GOT3 (cell line): ENCODE measurements at places on chromosomes 16 and 17.

- DNase-seq = no peak
These were observed 69.2 kb upstream of the CES5A start for GRCh38 chr16:55944377-55944802.

- no peak for DNase-seq
These were observed 10.6 kb upstream of the RFFL start for GRCh38 chr17:35073991-35074627.

DNA sequence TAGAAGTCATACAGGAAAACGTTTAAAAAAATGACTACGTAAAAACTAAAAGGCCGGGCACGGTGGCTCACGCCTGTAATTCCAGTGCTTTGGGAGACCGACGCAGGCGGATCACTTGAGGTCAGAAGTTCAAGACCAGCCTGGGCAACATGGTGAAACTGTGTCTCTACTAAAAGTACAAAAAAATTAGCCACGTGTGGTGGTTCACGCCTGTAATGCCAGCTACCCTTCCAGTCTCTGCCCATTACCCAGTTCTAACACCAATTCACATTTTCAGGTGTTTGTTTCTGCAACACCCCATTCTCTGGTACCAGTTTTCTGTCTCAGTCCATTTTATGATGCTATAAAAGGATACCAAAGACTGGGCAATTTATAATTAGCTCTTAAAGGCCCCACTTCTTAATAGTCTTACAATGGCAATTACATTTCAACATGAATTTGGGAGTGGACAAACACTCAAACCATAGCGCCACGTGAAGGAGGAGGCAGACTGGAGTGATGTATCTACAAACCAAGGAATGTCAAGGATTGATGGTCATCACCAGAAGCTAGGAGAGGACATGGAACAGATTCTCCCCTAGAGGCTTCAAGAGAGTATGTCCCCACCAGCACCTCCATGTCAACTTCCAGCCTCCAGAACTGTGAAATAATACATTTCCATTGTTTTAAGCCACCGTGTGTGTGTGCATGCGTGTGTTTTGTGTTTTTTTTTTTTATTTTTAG, 791 bp upstream of the C17orf75 start:
- DNase-seq = no peak

DNA sequence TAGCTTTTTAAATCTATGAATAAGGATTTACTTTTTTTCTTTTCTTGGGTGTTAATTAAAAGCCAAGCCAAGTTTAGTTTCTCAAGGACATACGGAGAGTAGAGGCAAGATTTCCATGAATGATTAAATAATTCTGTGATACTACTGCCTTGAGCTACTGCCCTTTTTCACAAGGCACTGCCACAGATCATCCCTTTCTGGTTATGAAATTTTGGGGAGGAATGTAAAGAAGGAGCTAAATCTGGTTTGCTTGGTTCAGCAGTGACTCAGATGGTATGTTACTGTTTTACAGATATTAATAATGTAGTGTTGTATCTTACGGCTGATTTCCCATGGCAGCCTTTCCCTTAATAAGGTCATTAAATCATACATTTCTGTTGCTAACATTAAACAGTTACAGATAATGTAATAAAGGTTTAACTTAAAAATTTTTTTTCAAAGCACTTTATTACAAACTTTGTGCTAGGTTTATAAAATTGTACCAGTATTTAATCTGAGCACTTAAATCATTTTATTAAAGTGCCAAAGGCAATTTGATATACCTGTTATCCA, 2.6 kb downstream of the WSB1 start:
- DNase-seq = no peak
